ENCODE measurements at places on chromosomes 13 and 19.

DNA sequence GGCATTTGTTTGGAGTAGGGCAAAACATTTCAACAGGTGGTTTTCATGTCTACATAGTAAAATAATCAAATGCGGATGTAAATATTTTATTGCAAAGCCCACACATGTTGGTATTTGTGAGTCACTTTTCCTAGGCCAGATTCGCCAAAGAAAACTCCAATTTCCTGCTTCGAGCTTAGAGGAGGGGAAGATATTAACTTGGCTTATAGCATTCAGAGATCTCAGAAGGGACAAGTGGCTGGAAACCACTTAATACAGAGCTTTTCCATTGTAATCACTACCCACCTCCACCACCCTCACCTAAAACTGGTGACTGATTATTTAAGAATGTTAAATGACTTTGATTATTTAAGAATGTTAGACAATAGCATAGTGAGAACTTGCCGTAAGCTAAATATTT is 530.6 kb upstream of the SPRY2 start:
- no peak for DNase-seq

DNA sequence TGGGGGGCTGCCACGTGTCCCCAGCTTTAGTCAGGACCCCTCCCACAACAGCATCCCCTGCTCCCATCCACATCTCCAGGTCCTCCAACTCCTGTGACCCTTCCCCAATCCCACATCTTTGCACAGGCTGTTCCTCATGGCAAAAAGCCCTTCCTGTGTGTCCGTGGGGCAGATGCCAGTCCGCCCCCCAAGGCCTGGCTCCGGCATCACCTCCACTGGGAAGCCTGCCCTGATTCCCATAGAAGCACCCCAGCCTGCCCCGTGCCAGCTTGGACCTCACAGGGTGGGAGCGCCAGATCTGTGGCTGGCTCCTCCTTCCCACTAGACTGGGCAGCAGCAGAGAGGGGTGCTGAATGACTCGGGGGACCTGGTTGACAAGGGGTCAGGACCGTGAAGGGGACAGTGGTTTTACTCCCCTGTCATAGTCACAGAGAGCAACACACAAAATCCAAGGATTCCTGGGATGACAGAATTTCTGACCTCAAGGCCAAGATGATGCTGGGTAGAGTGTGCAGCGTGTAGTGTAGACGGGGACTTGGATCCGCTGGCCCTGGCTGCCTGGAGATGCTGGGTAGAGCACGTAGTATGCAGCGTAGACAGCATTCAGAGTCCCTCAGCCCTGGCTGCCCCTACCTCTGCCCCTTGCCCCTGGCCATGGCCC is 13.3 kb downstream of the KLF2 start:
- DNase-seq, result no peak

GRCh38 chr19:46303691-46304397 is 7.0 kb downstream of the HIF3A start:
- DNase-seq, result no peak

- no peak for DNase-seq
These were observed 4.6 kb downstream of the MARK4 start for GRCh38 chr19:45255611-45256157.

DNA sequence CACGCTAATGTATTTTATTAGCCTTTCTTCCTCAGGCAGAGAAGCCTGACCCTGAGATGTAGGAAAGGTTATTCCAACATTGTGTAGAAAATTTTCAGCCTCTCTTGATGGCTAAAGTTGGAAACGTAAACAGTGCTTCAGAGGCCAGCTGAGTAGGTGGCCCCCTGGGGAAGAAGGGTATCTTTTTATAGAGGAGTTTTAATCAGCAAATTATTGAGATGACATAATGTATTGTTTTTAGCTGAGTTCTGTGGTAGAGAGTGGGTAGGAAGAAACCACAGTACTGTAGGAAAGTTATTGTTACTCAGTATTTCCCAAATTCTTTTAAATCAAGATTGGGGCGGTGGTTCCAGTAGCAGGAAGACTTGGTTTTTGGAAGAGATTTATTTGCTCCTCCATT is 268.8 kb downstream of the DLEU7 start:
- no peak for DNase-seq

GRCh38 chr19:51799774-51800472 is 5.0 kb downstream of the FPR3 start:
- DNase-seq, result no peak

GRCh38 chr19:38551450-38551813 is 66.3 kb downstream of the MAP4K1 start:
- DNase-seq, result no peak

DNA sequence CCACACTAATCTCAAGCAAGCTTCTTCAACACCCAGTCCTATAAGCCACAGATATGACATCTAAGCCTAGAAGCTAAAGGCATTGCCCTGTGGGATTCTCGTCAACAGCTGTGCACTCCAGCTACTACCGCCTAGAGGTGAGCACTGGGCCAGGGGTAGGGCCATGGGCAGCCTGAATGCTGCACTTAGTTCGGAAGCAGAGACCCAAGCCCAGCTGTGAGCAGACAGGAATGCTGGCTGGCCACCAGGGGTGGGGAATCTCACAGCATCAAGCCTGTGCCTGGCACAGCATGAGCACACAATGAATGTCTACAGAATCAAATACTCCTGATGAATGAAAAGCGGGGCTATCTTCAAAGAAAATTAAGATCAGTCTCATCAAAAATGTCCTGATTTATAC is 167.5 kb upstream of the UBL3 start:
- DNase-seq, result no peak

DNA sequence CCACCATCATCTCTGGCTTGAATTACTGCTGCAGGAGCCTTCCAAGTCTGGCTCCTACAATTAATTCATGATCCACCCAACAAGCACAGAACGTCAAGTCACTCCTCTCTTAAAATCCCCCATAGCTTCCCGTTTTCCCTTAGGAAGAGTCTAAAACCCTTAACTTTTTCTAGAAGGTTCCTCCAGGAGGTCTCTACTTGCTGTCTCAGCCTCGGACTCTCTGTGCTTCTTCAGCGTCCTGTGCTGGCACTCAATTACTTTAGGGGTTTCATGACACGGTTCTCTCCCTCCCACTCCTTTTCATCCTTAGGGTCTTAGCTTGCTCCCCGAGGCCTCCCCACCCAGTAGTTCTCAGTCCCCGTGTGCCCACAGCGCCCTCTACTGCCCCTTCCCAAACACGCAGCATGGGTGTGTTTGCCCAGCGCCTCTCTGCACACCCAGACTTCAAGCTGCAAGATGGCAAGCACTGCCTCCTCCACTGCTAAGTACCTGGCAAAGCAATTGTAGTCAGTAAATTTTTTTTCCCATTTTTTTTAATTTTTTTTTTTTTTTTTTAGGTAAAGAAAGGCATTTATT is 25.8 kb upstream of the MAP3K10 start:
- no peak for DNase-seq

GRCh38 chr19:2607712-2608601 is 94.5 kb downstream of the GNG7 start:
- no peak for DNase-seq

- DNase-seq, result no peak
These were observed 12.0 kb upstream of the GAS6 start for GRCh38 chr13:113875837-113876281.

DNA sequence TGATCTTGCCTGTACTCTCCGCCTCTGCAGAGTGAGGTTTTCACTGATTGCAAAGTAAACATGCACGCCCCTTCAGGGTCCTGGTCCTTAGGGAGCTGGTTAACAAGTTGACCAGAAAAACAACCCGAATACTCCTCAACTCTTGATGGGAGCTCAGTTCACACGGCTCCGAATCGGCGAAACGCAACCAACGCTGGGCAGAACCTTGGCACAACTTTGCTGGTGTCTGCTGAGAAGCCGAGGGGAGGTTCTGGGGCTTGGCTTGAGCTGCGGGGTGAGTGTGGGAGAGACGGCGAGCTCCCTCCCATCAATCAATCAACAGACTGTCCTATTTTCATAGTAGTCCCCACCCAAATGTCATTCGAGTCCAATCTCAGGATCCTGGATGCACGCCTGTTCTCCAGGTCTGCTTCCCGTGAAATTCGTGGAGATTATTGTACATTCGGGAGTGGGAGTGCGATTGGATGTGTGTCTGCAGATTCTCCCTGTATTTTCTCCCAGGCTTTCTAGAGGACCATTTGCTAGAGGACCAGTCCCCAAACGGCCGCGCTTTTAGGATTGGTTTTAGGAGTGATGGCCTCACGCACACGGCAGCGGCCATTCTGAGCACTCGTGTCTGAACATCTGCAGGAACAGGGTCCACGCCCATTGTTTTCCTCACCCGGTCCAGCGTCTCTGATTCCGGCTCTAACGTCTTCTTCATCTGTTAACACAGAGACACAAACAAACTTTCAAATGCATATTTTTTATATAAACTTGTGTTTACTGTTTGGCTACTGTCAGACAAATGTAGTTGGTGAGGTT is 51.6 kb upstream of the F7 start:
- no peak for DNase-seq

- DNase-seq, result no peak
These were observed 1419.4 kb upstream of the SLC10A2 start for GRCh38 chr13:104485571-104485970.

DNA sequence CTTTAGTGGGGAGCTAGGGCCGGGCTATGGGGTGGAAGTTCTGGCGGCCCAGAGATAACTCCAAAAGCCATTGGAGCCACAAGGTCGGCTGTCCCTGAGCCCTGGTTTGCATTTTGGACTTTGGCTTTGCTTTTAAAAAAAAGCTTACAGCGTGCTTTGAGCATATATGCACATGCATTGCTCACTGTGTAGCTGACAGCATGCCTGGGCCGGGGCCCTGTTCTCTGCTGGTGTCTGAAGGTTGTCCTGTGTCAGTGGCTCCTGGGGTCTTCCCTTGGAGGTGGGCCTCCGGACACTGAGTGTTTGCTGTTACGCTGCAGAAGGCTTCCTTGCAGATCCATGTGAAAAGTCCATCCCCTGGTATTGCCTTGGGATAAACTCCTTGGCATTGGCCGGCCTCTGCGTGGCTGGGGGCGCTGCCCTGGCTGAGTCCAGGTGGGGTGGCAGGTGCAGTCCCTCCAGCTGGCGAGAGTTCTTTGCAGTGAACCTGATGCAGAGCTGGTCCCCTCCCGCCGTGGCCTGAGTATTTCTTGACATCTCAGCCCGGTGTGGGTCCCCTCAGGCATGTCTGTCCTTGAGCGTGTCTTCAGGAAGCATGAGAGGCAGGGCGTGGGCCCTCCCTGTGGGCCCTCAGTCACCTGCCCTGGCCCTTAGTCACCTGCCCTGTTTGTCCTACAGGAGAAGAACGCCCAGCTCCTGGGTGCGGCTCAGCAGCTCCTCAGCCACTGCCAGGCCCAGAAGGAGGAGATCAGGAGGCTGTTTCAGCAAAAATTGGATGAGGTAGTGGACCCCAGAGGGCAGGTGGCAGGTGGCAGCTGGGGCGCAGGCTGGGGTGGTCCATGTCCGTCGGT is 23.0 kb downstream of the PLEKHJ1 start:
- DNase-seq, result no peak

GRCh38 chr13:28624707-28625432 is 34.1 kb upstream of the POMP start:
- DNase-seq, result no peak

DNA sequence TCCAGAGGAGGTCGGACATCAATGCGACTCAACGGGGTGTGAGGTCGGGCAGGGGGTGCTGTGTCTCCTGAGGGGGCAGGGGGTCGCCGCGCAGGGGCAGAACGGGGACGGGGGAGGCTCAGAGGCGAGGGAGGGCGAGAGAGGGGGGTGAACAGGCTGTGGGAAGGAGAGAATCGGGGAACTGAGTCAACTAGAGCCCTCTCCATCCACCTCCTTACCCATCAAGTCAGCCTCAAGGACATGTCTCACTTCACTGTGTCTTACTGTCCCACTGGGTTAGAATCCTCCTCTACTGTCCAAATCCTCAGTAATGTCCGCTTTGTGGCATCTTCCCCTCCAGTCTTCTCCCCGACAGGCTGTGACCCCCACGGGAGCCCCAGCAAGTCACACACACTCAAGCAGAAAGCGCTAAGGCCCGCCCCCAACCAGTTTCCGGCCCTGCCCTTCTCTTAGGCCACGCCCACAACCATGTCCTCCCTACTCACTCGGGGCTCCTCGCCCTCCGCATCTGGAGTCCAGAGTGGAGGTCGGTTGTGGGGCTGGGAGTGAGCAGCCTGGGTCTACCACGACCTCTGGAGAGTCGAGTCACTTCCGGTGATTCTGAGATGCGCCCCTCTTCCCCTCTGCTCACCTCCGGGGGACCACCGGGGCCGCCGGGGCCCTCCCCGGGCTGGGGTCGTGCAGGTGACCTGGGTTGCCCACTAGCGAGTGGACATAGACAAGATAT is 9.3 kb downstream of the PLEKHA4 start:
- DNase-seq, result no peak

DNA sequence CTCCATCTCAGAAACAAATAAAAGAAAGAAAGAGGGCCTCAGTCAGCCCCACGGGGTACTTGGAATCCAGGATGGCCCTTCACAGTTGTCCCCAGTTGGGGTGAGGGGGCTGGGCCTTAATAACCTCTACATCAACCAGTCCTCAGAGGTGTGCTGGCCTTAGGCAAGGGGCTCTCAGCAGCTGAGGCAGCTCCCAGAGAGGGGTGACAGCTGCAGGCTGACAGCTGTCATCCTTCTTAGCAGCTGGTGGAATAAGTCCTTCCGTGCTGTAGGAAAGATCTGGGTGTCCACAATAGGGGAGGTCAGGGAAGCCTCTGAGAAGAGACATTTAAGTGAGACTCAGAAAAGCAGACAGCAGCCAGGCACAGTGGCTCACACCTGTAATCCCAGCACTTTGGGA is 7.4 kb downstream of the BCAM start:
- DNase-seq, result no peak

DNA sequence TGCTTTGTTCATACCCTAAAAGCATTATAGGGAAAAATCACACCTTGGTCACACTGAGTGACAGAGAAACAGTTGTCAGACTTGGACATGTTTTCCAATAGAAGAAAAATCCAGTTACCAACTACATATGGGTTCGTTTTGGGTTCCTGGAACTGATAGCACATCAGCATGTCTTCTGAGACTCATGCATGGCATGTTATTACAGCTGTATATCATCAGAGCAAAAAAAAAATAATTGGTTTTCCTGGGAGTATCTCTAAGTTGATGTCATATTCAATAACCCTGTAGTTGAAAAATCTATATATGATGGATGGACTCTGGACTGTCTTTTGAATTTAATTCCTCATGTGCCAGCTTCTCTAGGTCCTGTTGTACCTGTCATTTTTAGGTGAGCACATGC is 211.6 kb downstream of the DNAJC15 start:
- no peak for DNase-seq

- no peak for DNase-seq
These were observed 22.9 kb upstream of the ZNF507 start for GRCh38 chr19:32322541-32322940.

DNA sequence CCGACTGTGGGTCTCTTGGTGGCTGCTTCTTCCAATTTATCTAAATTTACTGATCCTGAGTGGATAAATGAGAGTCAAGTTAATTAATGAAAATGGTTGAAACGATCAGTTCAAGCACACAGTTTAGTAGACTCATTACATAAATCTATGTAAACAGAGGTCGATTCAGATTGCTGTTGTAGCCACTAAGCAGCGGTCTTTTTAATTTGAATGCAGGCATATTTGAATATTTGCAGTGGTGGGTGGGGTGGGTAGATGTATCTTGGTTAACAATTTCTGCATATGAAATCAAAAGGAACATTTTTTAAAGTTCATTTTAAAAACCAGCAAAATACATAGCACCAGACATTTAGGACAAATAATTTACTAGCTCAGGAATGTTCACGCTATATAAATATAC is 325.9 kb downstream of the KLF12 start:
- no peak for DNase-seq

All from NCI-H510A (cell line).